ENCODE measurements at places on chromosomes 7 and 10.
A peak's percentile ranks its signal among the peaks of the same experiment; 100 is the strongest.

DNA sequence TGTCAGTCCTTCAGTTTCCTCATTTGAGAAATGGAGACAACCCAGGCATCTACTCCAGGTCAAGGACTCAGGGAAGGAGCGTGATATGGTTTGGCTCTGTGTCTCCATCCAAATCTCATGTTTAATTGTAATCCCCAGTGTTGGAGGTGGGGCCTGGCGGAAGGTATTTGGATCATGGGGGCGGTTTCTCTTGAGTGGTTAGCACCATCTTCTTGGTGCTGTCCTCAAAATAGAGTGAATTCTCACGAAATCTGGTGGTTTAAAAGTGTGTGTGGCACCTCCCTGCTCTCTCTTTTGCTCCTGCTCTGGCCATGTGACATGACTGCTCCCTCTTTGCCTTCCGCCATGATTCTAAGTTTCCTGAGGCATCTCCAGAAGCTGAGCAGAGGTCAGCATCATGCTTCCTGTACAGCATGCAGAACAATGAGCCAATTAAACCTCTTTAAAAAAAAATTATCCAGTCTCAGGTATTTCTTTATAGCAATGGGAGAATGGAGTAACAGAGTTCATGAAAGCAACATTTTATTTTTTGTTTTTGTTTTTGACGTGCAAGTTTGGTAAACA, 30.0 kb downstream of the ARHGAP22 start:
- DNase-seq, result no peak

GRCh38 chr10:99595236-99595635, 25.0 kb downstream of the SLC25A28 start:
- DNase-seq, result no peak

DNA sequence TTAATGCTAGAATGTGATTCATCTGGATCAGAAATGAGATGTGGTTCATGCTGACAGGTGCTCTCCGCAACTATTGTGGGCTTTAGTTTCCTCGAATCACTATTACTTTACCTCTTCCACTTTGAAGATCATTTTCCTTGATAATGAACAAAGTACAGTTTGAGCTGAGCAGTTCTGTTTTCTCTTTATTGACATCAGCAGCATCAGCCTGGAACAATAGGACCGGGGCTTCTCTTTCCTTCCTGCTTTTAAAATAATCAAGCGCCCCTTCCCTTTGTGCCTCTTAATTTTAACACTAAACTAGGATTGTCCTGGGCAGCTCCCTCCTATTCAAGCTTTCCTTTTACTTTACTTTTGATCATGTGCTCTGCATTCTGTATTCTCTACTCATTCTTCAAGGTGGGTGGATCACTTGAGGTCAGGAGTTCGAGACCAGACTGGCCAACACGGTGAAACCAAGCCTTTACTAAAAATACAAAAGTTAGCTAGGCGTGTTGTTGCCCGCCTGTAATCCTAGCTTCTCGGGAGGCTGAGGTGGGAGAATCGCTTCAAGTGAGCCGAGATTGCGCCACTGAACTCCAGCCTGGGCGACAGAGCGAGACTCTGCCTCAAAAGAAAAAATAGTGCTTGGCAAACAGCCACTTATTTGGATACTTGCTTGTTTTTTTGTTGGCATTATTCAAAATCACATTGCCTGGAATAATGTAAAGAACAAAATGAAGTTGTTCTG, 67.0 kb upstream of the RHEB start:
- DNase-seq, result no peak

DNA sequence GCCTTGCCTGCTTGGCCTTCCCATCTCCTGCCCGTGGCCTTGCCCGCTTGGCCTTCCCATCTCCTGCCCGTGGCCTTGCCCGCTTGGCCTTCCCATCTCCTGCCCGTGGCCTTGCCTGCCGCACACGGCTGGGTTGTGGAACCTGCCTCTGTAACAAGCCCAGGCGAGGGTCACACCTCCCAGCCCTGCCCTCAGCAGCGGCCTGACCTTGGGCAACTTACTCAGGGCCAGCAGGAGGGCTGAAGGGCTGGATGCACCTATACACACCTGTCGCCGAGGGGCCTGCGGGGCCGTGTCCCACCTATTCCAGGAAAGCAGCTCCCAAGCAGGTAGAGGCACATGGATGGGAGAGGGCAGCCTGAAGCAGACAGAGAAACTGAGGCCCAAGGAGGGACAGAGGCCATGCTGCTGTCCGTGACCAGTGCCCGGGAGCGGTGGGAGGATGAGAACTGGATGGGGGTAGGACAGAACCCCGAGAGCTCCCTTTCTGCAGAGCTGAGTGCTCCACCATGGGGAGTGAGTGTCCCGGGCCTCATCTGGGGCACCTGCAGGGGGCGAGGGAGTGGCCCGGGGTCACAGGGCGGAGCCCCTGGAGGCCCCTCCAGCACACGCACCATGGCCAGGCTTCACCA, 277.6 kb downstream of the ELFN1 start:
- DNase-seq, result no peak

GRCh38 chr10:25725917-25726716, 207.9 kb upstream of the MYO3A start:
- peak; percentile 57 for DNase-seq

- DNase-seq, result no peak
Measured at GRCh38 chr10:97737770-97738265, 890 bp downstream of the ZFYVE27 start.
